ENCODE measurements at places on chromosomes 5 and 9.
A peak's percentile ranks its signal among the peaks of the same experiment; 100 is the strongest.

GRCh38 chr5:79750611-79751510 lies 61.2 kb downstream of the CMYA5 start:
- no peak for DNase-seq

GRCh38 chr5:80192507-80193241 lies 63.2 kb downstream of the SERINC5 start:
- no peak for DNase-seq

GRCh38 chr5:119340597-119341218 lies 15.1 kb upstream of the TNFAIP8 start:
- no peak for DNase-seq

- DNase-seq, result peak; percentile 74
Measured at GRCh38 chr9:100595391-100596199, 17.7 kb downstream of the CAVIN4 start.

DNA sequence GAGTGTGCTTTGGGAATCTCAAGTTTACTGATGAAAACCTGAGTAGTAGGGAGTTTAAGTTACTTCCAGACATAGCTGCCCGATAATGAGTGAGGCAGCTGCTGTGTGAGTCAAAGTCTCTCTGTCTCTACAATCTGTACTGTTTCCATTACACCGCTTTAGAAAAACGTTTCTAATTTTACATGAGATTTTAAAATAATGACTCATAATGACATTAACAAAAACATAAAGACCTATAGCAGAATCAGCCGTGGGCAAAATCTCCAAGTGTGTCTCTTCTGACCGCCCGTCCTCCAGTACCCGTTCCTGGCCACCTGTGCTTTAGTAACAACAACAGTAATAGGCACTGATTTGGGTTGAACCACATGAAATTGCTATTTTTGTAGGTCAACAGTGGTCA lies 69.6 kb upstream of the PRRC1 start:
- DNase-seq, result no peak

DNA sequence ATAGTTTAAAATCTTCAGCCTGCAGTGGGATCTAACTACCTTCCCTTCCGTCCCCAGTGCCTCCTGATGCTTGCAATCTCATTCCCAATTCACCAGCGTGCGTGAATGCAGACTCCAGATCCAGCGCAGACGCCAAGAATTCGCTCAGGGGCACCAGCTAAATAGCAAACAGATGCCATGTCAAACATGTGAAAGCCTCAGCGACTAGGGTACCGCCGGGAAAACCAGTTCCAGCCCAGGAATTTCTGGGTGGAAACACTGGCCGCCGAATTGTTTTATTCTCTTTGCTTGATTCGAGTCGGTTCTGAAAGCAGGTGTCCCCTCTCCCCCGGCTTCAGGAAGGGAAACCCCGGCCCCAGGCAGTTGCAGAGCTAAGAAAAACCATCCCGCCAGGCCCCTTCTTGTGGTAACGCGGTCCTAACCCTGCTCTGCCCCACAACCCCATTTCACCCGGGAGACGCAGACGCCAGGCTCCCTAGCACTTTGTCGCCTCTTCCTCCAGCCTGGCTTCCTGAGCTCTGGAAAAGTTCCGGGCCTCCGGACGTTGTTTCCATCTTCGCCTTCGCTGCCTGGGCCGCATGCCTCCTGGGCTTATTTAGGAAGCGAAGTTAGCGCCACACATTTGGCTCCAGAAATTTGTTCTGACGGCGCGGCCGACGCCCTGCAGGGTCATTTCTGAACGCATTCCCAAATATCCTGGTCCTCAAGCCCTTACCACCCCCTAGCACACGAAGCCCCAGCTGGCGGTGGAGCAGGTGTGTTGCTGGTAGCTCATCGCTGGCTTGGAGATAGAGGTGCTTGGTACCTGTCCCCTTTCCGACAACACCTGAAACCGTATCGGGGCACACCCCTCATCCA lies 665 bp upstream of the LVRN start:
- DNase-seq, result no peak

- no peak for DNase-seq
Measured at GRCh38 chr5:42650084-42650483, 106.5 kb upstream of the CCDC152 start.

GRCh38 chr5:147675168-147675567 lies 107.4 kb downstream of the JAKMIP2 start:
- DNase-seq, result peak; percentile 1

GRCh38 chr5:157690690-157691433 lies 19.5 kb downstream of the C5orf52 start:
- DNase-seq, result no peak

DNA sequence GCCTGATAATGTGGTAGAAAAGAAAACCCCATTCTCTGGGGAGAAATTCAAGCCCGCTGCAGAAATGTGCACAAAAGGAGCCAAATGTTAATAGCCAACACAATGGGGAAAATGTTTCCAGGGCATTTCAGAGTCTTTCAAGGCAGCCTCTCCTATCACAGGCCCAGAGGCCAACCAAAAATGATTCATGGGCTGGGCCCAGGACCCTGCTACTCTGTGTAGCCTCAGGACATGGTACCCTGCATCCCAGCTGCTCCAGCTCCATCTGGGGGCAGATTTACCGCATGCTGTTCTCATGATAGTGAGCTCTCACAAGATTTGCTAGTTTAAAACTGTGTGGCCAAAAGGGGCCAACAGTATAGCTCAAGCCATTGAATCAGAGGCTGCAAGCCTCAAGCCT lies 41.1 kb downstream of the RAPGEF6 start:
- no peak for DNase-seq

- no peak for DNase-seq
Measured at GRCh38 chr5:59760785-59761348, 132.7 kb downstream of the PDE4D start.

DNA sequence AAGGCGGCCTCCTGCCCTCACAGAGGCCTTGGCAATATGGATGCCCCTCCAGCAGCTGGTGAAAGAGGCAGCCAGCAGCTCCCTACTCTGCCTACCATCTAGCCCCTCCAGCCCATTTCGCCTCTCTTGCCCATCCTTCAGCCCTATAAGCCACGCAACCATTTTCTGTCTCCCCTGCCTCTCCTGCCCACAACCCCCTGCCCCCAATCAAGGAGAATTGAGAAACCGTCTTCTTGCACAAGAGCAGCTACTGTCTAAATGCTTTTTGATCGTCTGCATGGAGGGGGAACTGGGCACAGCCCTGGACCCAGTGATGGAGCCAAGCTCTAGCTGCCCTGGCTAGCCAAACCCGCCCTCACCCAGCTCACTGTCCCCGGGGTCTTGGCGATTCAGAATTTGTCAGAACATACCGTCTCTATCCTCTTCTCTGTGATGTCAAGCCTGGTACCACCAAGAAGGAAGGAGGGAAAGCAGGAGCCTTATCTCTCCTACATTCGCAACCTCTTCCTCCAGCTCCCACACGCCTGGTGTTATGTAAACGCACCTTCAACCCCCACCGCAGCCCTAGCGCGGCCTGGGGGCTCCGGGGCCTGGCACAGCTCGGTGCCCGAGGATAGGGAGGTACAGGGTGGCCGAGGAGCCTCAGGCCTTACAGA lies 1.2 kb downstream of the SPRY4 start:
- peak; percentile 21 for DNase-seq

GRCh38 chr9:17734674-17735073 lies 155.8 kb downstream of the SH3GL2 start:
- no peak for DNase-seq

DNA sequence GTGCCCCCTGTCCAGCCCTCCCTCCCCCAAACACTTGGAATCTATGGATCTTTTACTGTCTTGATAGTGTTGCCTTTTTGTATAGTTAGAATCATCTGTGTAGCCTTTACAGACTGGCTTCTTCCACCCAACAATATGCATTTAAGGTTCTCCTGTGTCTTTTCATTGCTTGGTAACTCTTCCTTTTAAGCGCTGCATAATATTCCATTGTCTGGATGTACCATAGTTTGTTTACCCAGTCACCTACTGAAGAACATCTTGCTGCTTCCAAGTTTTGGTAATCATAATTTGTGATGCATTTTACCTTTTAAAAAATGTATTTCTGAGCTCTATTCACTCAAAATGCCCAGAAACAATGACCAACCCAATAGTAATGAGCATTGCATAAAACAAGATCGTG lies 17.7 kb upstream of the LMX1B start:
- DNase-seq, result no peak

DNA sequence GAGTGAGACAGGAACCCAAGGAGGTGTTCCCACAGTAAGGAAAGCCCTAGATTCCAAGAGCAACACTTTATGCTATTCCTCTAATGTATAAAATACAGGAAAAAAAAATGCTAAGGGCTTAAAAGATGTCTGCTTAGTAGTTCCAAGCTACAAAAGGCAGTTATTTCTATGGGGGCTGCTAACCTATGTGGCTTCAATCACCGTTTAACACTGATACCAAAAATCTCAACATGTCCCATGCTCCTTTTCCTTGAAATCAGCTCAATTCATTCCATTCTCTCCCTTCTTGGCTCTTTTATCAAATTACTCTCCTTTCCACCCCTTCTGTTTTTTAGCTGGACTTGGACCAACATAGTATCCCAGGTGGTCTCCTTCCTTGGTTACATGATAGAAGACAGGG lies 20.6 kb downstream of the CCNH start:
- DNase-seq, result no peak

DNA sequence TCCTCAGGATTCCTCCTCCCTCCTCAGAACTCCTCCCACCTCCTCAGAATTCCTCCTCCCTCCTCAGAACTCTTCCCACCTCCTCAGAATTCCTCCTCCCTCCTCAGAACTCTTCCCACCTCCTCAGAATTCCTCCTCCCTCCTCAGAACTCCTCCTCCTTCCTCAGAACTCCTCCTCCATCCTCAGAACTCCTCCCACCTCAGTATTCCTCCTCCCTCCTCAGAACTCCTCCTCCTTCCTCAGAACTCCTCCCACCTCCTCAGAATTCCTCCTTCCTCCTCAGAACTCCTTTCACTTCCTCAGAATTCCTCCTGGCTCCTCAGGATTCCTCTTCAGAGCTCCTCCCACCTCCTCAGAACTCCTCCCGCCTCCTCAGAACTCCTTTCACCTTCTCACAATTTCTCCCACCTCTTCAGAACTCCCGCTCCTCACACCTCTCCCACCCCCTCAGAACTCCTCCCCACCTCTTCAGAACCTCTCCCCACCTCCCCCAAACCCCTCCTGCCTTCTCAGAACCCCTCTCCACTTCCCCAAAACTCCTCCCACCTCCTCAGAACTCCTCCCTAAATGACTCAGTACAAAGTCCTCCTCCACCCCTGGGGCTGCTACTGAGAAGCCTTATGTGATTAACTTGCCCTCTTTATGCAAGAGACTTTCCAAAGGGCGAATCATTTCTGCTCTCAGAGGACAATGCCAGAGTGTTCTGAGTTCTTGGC lies 23.2 kb downstream of the SLC46A2 start:
- DNase-seq, result peak; percentile 58

- peak; percentile 83 for DNase-seq
Measured at GRCh38 chr9:14616188-14616982, 76.8 kb downstream of the ZDHHC21 start.

DNA sequence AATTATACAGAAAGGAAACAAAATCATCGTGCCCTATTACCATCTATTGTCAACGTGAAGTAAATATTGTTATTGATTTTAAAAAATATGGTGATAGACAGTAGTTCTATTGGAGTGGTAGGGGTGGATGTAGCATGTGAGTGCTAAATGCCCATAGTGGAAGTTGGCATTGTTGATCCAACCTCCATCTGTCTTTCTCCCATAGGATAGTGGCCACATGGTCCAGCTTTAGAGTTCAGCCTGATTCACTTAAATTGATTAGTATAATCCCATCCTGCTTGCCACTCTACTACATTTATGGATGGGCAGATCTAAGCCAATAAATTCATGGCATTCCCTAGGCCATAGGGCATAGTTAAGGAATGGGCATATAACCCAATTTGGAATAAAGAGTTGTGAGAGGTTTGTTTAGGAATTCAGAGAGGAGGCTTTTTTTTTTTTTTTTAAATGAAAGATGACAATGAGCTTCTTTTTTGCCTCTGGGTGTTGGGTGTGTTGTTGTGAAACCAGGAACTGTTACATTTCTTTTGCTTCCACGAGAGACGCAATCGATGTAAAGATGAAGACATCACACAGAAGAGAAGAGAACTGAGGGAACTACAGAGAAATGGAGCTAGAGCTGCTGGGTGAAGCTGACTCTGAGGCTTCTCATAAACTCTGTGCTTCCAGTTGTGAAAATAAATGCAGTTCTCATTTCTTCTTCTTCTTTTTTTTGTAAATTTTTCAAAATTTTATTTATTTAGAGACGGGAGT lies 12.5 kb upstream of the CHD1 start:
- no peak for DNase-seq

DNA sequence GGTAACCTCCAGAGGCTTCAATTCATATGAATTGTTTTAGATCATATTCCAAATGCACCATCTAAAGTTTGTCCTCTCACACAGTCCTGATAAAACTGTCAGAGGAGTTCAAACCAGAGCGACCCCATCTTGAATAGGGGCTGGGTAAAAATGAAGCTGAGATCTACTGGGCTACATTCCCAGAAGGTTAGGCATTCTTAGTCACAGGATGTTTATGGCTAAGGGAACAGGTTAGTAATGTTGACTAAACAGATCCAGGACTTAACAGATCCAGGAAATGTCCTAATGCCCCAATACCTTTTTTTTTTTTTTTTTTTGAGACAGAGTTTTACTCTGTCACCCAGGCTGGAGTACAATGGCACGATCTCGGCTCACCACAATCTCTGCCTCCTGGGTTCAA lies 192.6 kb upstream of the PRDM9 start:
- peak; percentile 85 for DNase-seq

DNA sequence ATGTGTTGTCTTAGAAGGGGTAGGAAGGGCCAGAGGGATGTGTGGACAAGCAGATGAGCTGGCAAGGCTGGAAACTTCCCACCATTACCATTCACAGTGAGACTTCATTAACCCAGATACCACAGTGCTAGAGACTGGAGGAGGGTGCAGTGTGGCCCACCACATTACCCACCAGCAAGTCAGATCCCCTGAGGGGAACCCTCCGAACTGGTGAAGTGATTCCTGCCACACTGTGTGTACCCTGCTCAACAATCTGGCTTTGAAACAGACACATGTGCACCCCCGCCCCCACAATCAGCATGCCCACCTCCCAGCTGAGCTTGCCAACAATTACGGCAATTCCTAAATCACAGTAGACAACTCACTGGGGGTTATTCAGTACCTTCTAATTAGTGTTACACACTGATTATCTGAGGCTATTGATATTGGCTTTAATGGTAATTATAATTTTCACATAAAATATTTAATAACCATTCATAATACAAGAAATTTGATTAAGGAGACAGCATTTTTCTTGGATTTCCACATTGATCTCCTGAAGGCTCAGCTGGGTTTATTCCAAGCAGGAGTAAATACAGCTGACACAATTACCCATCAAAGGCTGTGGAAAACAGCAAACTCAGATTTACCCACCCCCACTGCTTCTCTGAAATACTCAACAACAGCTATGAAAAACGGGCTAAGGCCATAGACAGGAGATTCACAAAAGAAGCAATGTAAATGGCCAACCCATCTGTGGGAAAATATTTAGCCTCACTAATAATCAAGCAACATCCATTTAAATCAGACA lies 169.3 kb upstream of the FSTL4 start:
- no peak for DNase-seq

DNA sequence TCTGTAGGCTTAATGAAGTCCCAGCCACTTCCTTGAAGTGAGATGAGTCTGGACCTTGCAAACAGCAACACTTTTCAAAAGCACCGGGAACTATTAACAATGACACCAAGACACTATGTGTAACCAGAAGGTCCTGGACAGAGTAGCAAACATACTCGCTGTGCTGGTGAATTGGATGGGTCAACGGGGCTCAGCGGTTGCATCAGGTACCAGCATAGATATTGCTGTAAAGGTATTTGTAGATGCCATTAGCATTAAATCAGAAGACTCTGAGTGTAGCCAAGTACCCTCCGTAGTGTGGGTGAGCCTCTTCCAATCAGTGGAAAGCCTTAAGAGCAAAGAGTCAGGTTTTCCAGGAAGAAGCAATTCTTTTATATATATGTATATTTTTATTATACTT lies 140.5 kb downstream of the IRX2 start:
- no peak for DNase-seq
